AG09309 (cell line): ENCODE measurements at places on chromosomes 16 and 17.

GRCh38 chr16:34648-34987 lies 18.8 kb downstream of the POLR3K start:
- DNase-seq = no peak

- no peak for DNase-seq
These were observed 73.5 kb downstream of the ZNF423 start for GRCh38 chr16:49782405-49782804.

GRCh38 chr17:19501219-19501618 lies 32.4 kb upstream of the SLC47A1 start:
- DNase-seq = no peak

GRCh38 chr16:54942353-54942943 lies 11.8 kb downstream of the IRX5 start:
- DNase-seq = no peak

GRCh38 chr16:2828521-2828840 lies 1.6 kb upstream of the ZG16B start:
- no peak for DNase-seq

DNA sequence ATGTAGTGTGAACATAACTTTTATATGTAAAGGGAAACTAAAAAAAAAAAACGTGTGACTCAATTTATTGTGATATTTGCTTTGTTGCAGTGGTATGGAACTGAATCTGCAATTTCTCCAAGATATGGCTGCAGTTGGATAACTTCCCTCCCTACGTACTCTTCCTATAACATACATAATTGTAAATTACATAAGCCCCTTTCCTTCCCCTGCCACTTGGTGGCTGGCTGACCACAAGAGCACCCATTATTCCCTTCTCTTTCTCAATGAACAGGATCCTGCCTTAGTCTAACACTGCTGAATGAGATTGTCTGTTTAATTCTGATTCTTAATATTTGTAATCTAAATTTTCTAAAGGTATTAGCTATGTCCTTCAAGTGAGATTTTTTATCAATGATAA lies 27.8 kb downstream of the CCL4 start:
- no peak for DNase-seq

DNA sequence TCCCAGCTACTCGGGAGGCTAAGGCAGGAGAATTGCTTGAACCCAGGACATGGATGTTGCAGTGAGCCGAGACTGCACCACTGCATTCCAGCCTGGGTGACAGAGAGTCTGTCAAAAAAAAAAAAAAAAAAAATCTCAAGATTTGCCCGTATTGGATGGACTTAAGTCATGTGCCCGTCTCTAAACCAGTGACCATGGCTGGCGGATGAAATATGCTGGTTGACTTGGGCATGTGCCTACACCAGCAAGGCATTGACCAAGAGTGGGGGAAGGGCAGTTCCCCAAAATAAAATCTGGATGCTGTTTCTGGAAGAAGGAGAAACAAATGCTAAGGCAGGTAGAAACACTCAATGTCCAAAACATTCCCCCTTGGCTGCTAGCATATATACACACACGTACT lies 21.5 kb upstream of the COL1A1 start:
- no peak for DNase-seq

- DNase-seq = no peak
These were observed 39.7 kb downstream of the PLD6 start for GRCh38 chr17:17166446-17166845.

DNA sequence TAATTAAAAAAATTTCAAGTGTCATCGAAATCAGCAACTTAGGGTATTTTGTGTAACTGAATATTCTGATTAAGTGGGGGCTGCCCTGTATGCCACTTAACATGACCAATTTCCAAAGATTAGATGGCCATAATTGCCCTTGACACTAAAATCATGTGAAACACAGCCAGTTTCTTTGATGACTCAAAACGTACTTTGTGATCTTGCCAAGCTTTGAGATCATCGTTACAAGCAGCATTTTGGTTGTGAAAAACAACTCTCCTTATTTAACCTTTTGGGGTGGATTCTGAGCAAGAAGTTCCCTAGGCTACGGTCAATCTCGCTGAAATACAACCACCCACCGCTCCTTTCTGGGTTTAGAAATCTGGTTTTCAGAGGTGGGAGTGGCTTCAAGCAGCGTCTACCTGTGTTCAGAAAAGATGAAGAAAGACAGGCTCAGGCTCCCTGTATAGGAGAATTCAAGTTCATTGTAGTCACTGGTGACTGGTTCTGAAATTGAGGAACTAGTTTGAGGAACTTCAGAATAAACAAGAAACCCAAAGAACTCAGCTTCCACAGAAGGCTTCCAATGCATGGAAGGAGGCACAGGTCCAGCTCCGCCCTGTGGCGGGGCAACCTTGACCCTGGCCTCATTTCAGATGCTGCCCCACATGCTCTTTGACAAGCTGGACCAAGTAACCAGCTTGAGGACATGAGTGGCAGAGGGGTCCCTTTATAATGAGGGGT lies 9.4 kb downstream of the MAP3K14 start:
- no peak for DNase-seq

DNA sequence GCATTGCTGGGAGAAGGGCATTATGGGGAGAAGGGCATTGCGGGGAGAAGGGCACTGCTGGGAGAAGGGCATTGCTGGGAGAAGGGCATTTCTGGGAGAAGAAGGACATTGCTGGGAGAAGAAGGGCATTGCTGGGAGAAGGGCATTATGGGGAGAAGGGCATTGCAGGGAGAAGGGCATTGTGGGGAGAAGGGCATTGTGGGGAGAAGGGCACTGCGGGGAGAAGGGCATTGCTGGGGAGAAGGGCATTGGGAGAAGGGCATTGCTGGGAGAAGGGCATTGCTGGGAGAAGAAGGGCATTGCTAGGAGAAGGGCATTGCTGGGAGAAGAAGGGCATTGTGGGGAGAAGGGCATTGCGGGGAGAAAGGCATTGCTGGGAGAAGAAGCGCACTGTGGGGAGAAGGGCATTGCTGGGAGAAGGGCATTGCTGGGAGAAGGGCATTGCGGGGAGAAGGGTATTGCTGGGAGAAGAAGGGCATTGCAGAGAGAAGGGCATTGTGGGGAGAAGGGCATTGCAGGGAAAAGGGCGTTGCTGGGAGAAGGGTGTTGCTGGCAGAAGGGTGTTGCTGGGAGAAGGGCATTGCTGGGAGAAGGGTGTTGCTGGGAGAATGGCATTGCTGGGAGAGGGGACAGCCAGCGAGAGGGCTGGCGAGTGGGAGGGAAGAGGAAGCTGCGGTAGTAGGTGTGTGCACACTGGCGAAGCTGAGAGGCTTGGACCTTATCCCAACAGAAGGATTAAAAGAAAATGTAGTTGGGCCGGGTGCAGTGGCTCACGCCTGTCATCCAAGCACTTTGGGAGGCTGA lies 4.6 kb upstream of the PYDC1 start:
- no peak for DNase-seq

- DNase-seq = no peak
These were observed 40.1 kb downstream of the BCL7C start for GRCh38 chr16:30853758-30854157.

GRCh38 chr16:3573146-3573815 lies 3.9 kb downstream of the NLRC3 start:
- no peak for DNase-seq

DNA sequence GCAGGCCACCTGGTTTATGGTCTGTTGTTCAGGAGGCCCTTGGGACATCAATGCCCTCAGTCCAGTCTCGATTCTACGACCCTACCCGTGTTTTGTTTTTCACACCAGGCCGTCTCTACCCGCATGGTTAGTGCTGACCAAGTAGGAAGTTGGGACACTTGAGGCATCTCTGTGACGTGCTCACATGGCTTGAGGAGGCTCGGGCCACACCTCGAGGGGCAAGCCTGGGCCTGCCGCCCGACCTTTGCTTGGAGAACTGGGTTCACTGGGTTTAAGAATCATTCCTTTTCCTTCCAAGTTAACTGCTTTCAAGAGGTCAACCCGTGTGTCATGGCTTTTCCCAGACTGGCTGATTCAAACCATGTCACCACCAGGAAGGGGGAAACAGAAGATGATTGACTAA lies 86.8 kb downstream of the CMIP start:
- no peak for DNase-seq

DNA sequence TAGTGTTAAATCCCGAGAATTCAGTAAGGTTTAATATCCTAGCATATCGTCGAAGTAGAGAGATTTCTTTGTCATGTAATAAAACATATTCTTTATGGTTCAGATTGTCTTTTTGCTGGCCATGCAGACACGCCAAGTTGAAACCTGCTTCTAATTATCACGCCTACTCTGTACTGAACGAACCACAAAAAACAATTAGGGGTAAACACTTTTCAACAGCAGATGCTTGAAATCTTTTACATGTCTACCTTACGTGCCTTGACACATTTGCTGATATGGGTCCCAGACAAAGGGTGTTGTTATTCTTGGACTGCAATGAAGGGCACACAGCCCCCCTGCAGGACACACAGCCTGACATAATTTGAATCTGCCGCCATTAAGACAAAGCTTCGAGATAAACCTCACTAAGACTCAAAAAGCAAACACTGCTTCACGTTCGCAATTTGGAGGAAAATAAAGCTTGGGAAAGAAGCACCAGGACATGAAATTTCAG lies 13.3 kb downstream of the WIPI1 start:
- no peak for DNase-seq

GRCh38 chr17:41697122-41697962 lies 8.7 kb downstream of the EIF1 start:
- DNase-seq = no peak

DNA sequence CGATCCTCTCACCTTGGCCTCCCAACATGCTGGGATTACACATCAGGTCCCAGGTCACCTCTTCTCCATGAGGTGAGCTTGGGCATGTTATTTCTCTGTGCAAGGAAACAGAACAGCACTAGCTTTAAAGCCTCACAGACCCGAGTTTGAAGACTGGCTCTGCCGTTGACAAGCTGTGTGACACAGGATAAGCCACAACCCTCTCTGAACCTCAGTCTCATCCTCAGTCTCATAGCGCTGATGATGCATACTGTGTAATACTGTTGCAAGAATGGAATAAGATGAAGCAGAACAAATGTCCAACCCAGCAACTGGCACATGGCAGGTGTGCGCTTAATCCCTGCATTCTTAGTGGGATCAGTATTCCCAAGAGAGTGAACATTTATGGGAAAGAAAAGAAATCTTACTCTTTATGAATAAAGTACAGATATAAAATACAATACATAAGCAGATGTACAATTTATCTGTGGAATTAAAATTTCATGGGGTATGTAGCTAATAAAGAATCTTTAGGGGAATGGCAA lies 43.5 kb downstream of the ABAT start:
- DNase-seq = no peak

DNA sequence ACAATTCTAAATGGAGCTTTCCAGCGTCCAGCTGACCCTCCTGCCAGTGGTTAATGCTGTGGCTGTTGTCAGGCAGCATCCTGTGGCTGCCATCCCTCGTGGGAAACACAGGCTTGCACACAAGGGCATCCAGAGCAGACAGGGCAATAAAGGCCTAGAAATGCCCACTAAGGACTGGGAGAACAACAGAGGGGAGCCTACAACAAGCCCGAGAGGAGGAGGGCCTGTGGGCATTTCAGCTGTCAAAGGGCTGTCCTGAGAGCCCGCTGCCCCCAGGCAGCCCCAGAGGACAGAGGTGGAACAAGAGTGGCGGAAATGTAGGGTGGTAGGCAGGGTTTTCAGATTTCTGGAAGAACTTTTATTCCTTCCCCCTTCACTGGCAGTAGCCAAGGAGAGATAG lies 81.1 kb downstream of the TNRC6C start:
- no peak for DNase-seq

DNA sequence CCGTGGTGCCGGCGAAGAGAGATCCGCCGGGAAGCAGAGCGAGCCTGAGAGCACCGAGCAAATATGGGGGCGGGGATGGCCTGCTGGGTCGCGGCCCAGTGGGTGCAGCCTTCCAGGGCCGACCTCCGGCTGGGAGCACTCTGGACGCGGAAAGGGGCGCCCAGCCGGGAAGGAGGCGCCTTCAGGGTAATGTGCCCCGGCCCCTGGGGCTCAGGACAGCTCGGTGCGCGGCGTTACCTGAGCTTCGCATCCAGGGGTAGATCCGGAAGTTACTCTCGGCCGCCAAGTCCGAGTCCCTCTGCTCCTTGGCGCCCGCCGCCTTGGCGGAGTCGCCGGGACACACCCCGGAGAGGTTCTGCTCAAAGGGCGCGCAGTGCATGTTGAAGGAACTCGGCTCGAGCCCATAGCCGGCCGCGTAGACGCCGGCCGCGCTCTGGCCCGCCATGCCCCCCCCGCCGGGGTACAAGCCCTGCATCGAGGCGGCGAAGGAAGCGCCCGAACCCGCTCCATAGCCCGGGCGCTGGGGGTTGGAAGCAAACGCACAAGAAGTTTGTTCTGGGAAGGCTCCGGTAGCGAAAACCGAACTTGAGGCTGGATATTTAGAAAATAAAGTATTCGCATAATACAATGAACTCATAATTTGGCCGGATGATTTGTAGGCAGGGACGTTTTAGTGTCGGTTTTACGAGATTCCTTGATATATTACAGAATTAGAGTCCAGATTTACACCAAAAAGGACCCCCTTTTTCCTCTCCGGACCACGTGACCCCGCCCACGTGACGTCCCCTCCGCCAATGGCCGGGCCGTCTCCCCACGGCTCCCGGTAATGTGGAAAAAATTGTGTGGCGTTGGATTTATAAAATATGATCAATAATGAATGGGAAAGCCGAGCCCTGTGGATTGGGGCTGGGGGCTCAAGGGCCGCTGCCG lies at the start of gene HOXB7:
TSS of gene HOXB7 (minus strand) at position 736 of the 930 bp plus-strand sequence. CDS start at position 637, 99 bp downstream.
- no peak for DNase-seq

GRCh38 chr16:66649167-66649566 lies 44.7 kb downstream of the CMTM3 start:
- no peak for DNase-seq

DNA sequence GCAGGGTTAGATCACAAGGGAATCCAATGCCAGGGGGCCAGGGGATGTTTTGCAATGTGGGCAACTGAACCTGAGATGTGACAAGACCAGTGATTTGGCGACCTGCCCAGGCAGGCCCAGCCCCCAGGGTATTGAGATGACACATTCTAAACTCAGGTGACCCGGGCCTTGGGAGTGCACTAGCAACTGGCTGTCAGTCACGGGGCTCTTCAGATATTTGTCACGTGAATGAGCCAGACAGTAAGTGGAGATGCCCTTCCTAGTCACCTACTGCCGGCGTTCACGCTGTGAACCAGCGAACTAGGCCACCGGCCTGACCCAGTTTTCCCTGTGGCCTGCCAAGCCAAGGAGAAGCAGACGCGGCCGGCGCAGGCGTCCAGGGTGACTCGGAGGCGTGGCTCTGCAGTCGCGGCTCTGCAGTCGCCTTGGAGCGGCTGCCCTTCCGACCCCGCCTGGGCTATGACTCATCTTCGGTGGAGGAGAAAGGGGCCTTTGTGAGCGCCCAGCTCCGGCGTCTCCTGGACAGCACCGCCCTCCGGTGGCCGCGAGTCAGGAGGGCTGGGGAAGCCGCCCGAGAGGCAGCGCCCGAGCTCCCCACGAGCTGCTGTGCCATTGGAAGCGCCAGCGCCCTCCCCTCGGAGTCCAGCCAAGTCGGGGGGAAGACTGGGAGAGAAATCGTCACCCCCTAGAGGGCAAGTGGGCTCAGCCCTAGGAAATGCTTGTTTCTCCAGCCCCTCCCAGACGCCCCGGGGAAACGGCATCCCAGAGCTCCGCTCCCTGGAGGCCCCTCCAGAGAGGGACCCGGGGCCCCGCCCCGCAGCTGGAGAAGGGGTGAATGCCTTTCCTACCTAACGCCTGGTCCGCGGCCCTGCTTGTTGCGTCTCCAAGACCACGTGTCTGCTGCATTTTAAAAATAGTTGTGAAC lies 38.8 kb downstream of the WSB1 start:
- peak; percentile 69 for DNase-seq

- no peak for DNase-seq
These were observed 34.5 kb upstream of the TNRC6A start for GRCh38 chr16:24694931-24695330.

- DNase-seq = no peak
These were observed 25.7 kb downstream of the GSE1 start for GRCh38 chr16:85638695-85639409.
